Heart right ventricle (tissue), 16 donors: ENCODE measurements at places on chromosomes 3 and 15. TPM values are rescaled to one million over a fixed set of nuclear protein-coding genes. Genes with fewer than 3 reads are reported as not detected.
A peak's percentile ranks its signal among the peaks of the same experiment; 100 is the strongest.

DNA sequence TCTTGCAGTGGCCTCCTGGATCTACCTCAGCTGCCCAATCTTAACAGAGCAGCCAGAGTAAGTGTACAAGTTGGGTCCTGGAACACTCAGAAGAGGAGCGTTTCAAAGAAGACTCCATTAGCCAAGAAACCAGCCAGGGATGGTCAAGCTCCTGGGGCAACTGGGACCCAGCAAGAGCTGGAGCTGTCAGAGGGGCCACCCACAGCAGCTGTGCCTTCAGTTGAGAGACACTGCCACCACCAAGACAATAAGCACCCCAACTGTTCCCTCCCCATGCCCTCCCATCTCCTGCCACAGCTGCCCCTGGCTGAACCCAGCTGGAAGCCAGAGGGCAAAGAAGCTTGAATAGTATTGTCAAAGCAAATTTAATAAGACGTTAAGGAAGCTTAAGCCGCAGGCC lies 110.6 kb upstream of the TLE3 start:
- H3K36me3 ChIP-seq: no peaks in the 10 kb centered on the region
- H3K27ac ChIP-seq: no peak overlapping the region
- peaks cover 17% of the 10 kb centered on the region for H3K4me1 ChIP-seq

- DNase-seq: no peak
- H3K4me3 ChIP-seq: no peak overlapping the region
- peaks cover 3% of the 10 kb centered on the region for H3K4me1 ChIP-seq
These were observed 9.6 kb downstream of the GOLGB1 start for GRCh38 chr3:121739902-121740301.

- peak; percentile 80 for DNase-seq
- H3K27me3 ChIP-seq: no peaks in the 10 kb centered on the region
- H3K36me3 ChIP-seq: peaks cover 27% of the 10 kb centered on the region
- no peak overlapping the region for H3K4me3 ChIP-seq
- peak overlapping the region; percentile 84 for H3K27ac ChIP-seq
- peaks cover 80% of the 10 kb centered on the region for H3K4me1 ChIP-seq
These were observed 119.8 kb downstream of the ADCY5 start for GRCh38 chr3:123328851-123329635.

- peak; percentile 34 for DNase-seq
- H3K27ac ChIP-seq: peak overlapping the region; percentile 21
- peaks cover 1% of the 10 kb centered on the region for H3K27me3 ChIP-seq
- H3K4me1 ChIP-seq: peaks cover 51% of the 10 kb centered on the region
- H3K36me3 ChIP-seq: no peaks in the 10 kb centered on the region
These were observed 5.5 kb downstream of the TM6SF1 start for GRCh38 chr15:83112956-83113299.

- DNase-seq: no peak
- H3K36me3 ChIP-seq: no peaks in the 10 kb centered on the region
- no peaks in the 10 kb centered on the region for H3K27me3 ChIP-seq
- peak overlapping the region; percentile 80 for H3K4me3 ChIP-seq
These were observed 421 bp downstream of the KLHL18 start for GRCh38 chr3:47283193-47283537.

DNA sequence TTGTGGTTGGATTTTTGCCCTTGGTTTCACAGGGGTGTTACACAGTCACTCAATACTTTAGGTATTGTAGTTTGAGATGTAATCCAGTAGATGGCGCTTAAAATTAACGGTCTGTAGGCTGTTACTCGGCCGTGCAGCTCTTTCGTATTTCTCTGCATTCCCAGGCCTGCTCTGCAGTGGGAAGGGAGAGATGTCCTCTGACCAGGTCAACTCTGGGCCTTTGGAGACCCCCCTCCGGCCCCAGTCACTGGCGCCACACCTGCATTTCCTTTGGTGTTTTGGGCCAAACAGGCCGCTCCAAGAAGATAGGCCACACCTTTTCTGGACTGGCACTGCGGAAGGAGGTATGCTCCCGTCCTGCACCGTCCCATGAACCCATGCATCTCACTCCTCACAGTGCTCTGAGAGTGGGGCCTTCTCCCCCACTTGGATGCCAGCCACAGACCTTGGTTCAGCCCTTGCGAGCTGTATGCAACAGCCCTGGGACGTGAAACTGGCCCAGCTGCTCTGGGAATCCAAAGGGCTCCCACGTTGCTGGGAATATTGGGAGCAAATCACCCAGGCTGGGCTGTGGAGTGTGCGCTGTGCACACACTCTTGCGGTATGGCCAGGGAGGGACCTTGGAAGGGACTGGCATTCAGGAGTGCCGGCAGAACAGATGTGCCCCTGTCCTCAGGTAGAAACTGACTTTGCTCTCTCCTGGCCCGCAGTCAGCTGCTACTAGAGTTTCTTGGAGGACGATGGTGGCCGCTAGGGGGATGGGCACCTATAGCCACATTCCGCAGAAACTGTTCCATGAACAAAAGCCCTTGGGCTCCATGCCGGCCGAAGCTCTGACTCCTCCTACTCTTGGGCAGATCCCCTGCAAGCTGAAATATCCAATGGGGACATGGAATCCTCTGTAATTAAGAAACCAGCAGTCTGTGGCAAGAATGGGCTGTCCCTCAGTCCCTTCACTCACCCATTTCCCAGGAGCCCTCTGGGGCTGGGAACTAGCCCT lies 410.5 kb upstream of the CADM2 start:
- DNase-seq: no peak
- H3K4me1 ChIP-seq: no peaks in the 10 kb centered on the region
- H3K36me3 ChIP-seq: no peaks in the 10 kb centered on the region
- H3K4me3 ChIP-seq: no peak overlapping the region
- H3K27ac ChIP-seq: no peak overlapping the region
- no peaks in the 10 kb centered on the region for H3K27me3 ChIP-seq

GRCh38 chr3:58639001-58639400 lies 27.6 kb downstream of the FAM3D start:
- H3K27me3 ChIP-seq: peaks cover 9% of the 10 kb centered on the region
- DNase-seq: no peak
- H3K4me3 ChIP-seq: no peak overlapping the region
- no peak overlapping the region for H3K27ac ChIP-seq

GRCh38 chr3:138219255-138219654 lies 32.2 kb downstream of the ARMC8 start:
- H3K4me1 ChIP-seq: no peaks in the 10 kb centered on the region
- no peak overlapping the region for H3K4me3 ChIP-seq
- H3K36me3 ChIP-seq: no peaks in the 10 kb centered on the region
- H3K27me3 ChIP-seq: no peaks in the 10 kb centered on the region
- no peak for DNase-seq

- no peaks in the 10 kb centered on the region for H3K36me3 ChIP-seq
- no peak overlapping the region for H3K4me3 ChIP-seq
- no peak for DNase-seq
- no peaks in the 10 kb centered on the region for H3K27me3 ChIP-seq
- no peaks in the 10 kb centered on the region for H3K4me1 ChIP-seq
These were observed 693.0 kb upstream of the CADM2 start for GRCh38 chr3:84265768-84266167.

DNA sequence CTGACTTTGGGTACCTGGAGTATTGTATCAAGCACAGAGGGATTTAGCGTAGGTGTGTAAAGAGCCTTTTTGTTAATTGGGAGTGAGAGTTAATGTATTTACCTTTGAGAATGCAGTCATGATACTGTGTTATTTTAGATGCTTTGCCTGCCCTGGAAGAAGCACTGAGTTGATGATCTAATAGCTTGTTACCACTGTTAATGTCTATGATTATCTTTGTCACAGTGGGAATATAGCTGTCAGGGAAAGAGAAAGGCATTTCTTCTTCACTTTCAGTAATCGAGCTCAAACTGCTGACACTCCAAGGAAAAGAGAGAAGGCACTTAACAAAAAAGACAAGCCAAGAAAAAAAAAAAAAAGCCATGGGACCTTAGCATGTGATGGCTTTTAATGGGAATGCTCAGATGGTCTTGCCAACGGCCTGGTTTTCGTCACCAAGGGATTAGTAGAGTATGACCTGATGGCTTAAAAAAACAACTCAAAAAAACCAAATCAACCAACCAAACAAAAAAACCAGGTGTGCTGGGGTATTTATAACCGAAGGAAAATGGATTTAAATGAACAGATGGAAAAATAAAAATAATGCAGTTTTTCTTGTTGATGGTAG lies 387.4 kb downstream of the PTPRG start:
- peaks cover 67% of the 10 kb centered on the region for H3K4me1 ChIP-seq
- peak overlapping the region; percentile 2 for H3K27ac ChIP-seq
- no peaks in the 10 kb centered on the region for H3K36me3 ChIP-seq
- H3K27me3 ChIP-seq: no peaks in the 10 kb centered on the region
- H3K4me3 ChIP-seq: no peak overlapping the region

DNA sequence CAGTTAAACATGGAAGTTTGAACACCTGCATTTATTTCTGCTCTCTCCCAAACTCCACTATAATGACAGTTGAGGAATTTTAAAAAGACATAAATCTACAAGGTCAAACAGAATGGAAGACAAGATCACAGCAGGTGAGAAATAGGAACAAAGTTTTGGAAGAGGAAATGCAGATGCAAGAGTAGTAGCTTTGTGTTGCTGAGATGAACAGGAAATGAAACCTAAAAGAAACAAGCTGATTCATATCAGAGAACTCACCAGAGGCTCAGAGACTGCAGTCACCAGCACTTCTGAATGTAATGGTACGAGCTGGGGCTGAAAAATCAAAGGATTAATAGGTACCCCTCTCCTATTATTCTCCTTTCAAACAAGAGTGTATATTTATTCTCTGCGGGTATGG lies 459.9 kb downstream of the RAP2B start:
- no peaks in the 10 kb centered on the region for H3K4me1 ChIP-seq
- no peak overlapping the region for H3K4me3 ChIP-seq
- H3K27me3 ChIP-seq: no peaks in the 10 kb centered on the region
- H3K36me3 ChIP-seq: no peaks in the 10 kb centered on the region

DNA sequence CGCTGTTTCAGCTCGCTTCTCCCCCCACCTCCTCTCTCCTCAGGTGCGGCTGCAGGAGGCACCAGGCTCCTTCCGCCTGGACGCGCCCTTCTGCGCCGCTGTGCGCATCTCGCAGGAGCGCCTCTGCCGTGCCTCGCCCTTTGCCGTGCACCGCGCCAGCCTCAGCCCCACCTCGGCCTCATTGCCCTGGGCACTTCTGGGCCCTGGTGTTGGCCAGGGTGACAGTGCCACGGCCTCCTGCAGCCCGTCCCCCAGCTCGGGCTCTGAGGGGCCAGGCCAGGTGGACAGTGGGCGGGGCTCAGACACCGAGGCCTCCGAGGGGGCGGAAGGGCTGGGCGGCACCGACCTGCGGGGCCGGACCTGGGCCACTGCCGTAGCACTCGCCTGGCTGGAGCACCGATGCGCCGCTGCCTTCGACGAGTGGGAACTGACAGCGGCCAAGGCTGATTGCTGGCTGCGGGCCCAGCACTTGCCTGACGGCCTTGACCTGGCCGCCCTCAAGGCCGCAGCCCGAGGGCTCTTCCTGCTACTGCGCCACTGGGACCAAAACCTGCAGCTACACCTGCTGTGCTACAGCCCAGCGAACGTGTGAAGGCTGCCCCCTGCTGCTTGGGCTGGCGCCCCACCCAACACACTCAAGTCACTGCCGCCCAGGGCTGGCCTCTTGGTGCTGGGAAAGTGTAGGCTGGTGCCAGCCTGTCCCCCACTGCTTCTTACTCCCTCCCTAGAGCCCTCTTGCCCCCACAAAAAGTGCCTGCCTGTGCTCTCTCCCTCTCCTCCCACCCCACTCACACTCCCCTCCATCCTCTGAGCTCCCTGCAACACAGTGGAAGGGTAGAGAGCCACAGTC lies 7.1 kb downstream of the ALG3 start:
- peaks cover 8% of the 10 kb centered on the region for H3K4me1 ChIP-seq
- peaks cover 2% of the 10 kb centered on the region for H3K27me3 ChIP-seq
- peaks cover 5% of the 10 kb centered on the region for H3K36me3 ChIP-seq
- DNase-seq: peak; percentile 49
- no peak overlapping the region for H3K27ac ChIP-seq

GRCh38 chr3:110933821-110934426 lies 137.7 kb upstream of the NECTIN3 start:
- H3K36me3 ChIP-seq: no peaks in the 10 kb centered on the region
- H3K4me1 ChIP-seq: no peaks in the 10 kb centered on the region
- H3K27ac ChIP-seq: no peak overlapping the region
- H3K27me3 ChIP-seq: no peaks in the 10 kb centered on the region

Gene FAM219B
- total RNA-seq: 102 TPM

Gene CHST13
- 0.15 TPM for total RNA-seq

Gene ZDHHC23
- total RNA-seq: 3.0 TPM

Gene SKOR1
- total RNA-seq: 0.20 TPM

Gene PPP1R14D
- total RNA-seq: not detected

Gene CKMT1B
- total RNA-seq: 0.26 TPM
